Smooth muscle cell of bladder (primary cell): ENCODE measurements at places on chromosomes 6 and 20. TPM values are rescaled to one million over a fixed set of nuclear protein-coding genes. Genes with fewer than 3 reads are reported as not detected.

Gene PGC
- not detected in 2 replicates for total RNA-seq

Gene NAA20
- total RNA-seq, result 42.0 and 44.6 TPM in 2 replicates

Gene HTR1B
- total RNA-seq, result under 0.01 TPM in 1 of 2 replicates, not detected in the other

Gene TSPO2
- total RNA-seq, result not detected in 2 replicates

Gene MUCL3
- total RNA-seq, result not detected in 2 replicates

Gene AIG1
- total RNA-seq, result 19.2 and 26.0 TPM in 2 replicates

Gene RIPK1
- 24.0 TPM in 2 replicates for total RNA-seq

Gene TFAP2A
- under 0.01 TPM in 2 replicates for total RNA-seq

Gene COL9A3
- 0.57 and 0.74 TPM in 2 replicates for total RNA-seq
